ENCODE measurements at places on chromosomes 7 and 10. TPM values are rescaled to one million over a fixed set of nuclear protein-coding genes. Genes with fewer than 3 reads are reported as not detected.
A peak's percentile ranks its signal among the peaks of the same experiment; 100 is the strongest.

- DNase-seq = peak; percentile 93
Measured at GRCh38 chr10:14601872-14602725, 172.6 kb downstream of the FAM107B start.

DNA sequence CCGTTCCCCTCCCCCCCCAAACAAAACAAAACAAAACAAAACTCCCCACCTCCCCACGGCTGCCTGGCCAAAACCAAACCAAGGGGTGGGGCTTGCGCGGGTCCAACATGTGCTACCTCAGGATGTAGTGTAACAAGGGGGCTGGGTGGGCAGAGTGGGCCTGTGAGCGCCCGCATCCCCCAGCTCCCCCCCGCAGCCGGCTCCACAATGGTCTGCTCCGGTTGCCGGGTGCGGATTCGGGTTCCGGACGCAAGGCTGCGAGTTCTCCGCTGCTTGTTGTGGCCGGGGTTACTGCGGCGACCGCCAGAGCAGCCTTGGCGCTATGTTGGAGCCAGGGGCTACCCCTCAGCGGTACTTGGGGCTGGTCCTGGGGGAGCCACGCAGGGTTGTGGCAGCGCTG lies 4.9 kb downstream of the C10orf143 start:
- DNase-seq = no peak

TLX1 gene
- not detected for total RNA-seq

CELF2 gene
- 2.7 TPM for total RNA-seq

DNA sequence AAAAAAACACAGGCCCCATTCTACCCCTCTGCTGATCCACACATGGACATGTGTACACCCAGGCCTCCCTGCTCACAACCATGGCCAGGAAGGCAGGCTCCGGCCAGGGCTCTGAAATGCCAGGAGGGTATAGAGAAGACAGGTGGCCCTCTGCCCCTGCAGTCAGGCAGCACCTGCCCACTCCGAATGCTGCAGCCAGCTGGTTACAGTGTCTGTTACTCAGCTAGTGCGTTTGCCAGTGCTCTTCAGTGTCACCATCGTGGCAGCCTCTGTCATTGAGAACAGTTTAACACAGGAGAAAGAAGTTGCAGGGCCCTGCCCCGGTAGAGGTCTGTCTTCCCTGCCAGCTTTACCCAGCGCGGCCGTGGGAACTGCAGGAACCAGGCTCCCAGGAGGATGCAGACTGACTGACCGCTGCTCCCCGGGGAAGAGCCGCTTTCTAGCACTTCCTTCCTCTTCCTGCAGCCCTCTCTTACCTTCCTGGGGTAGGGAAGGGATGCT lies 128.8 kb upstream of the FAM20C start:
- DNase-seq = peak; percentile 69

Measured in osteoblast (primary cell).